Caco-2 (cell line): ENCODE measurements at places on chromosomes 13 and 19.
A peak's percentile ranks its signal among the peaks of the same experiment; 100 is the strongest.

- no peak for DNase-seq
Observed at GRCh38 chr19:52651956-52652355, 13.8 kb upstream of the ZNF83 start.

- peak; percentile 60 for DNase-seq
Observed at GRCh38 chr13:67224148-67224846, 5.8 kb downstream of the PCDH9 start.

- no peak for DNase-seq
Observed at GRCh38 chr13:110359840-110360301, 52.8 kb downstream of the COL4A2 start.

DNA sequence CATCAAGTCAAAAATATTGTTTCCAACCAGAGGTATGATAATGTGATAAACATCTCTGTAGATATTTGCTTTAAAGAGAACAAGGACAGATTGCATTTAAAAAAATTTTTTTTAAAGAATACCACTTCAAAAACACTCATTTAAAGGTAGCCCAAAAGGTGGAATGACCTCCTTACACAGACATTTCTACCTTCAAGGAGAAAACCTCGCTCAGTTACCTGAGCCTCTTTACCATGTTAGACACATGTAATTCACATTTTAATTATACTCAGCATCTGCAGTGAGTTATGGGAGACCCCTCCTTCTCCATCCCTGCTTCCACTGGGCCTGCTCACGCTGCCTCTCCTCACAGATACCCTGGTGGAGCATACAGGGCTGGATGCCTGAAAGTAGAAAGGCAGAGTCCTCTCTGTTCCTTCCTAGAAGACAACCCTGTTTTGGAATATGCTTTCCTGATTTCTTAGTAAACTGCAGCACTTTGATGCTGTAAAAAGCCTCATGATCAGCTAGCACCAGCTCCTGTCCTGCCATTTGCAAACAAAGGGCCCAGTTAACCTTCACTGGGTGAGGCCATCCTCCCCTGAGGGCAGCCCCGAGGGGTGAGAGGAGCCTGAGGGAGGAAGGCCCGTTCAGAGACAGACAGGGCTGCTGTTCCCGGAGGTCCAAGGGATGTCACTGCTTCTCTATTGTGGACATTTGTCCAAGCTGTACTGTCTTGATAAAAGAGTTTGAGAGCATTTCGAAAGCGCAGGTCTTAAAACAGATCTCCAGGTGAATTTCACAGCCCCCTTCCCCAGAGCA lies 117.8 kb downstream of the IRS2 start:
- no peak for DNase-seq

DNA sequence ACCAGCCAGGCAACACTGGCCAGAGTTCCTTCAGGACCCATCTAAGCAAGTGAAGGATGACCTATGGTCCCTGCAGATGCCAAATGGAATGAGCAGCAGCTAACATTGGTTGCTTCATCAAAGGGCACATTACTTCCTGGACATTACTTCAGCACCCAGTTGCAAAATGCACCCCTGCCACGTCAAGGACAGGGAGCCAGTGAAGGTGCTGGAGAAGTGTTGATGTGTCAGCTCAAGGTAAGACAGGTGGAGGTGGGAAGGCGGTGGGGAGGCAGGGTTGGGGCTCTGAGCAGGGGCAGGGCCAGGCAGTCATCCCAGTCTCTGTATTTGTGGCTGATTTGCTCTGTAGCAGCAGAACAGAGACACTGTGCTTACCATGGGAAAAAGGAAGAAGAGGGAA lies 14.6 kb downstream of the CSNK1A1L start:
- DNase-seq = no peak

DNA sequence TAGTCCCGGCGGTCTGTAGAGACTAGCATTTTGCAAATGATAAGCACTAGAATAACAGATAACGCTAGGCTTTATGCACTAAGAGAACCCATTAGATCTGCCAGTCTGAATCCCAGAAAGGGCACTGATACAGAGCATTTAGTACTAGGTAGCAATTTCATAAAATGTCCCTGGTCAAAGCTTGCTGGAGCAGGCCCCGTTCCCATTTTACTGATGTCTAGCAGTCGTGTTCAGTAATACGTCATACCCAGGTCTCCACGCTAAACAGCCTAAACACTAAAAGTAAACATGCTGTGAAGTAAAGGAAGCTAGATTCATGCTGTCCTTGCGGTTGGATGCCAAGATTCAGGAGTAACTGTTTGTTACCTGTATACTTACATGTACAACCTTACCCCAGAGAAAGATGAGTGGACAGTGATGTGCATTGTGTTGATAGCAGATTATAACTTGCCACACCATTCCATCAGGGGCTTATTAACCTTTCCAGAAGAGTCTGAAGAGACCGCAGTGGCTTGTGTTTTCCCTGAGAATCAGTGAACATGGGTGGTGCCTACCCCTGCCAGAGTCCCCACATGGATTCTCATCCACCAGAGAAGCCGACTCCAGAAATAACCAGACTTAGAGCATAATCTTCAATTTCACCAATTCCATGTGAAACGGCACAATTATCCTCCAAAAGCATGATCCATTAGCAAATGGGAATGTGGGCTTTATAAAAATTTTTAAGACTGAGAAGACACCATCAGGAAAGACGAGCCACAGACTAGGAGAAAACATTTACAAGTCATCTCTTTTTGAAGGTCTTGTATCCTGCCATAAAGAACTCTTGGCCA lies 3.4 kb upstream of the RPS11 start:
- DNase-seq = no peak
